ENCODE measurements at places on chromosomes 3 and 15. TPM values are rescaled to one million over a fixed set of nuclear protein-coding genes. Genes with fewer than 3 reads are reported as not detected.

- DNase-seq, result no peak
These were observed 25.0 kb upstream of the GP9 start for GRCh38 chr3:129035360-129036221.

The LIPH gene
- 0.27 TPM for polyA plus RNA-seq

DNA sequence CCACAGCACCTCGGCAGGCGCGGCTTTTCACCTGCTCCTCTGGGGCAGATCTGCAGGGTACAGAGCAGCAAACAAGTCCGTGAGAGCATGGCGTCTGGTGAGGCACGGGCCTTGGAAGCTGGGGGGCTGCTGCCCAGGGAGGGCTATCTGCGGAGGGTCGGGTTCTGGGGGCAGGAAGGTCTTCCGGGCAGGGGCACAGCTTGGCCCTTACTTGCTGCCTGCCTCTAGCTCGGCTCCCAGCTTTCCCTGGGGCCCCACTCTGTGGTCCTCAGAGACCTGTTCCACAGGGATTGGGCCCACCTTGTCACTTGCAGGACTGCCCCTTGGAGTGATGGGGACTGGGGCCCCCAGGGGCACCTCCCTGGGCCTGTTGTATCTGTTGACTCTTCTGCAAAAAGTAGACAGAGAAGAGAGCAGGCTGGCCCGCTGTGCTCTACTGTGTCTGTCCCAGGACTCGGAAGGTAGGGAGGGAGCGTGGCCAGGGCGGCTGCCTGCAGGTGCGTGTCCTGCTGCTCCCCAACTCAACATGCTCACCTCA, 84.1 kb downstream of the TBC1D2B start:
- DNase-seq, result no peak

The SERINC4 gene
- polyA plus RNA-seq, result 0.42 TPM

The SELENOS gene
- polyA plus RNA-seq, result 35.9 TPM

The SCAANT1 gene
- polyA plus RNA-seq, result 1.0 TPM

DNA sequence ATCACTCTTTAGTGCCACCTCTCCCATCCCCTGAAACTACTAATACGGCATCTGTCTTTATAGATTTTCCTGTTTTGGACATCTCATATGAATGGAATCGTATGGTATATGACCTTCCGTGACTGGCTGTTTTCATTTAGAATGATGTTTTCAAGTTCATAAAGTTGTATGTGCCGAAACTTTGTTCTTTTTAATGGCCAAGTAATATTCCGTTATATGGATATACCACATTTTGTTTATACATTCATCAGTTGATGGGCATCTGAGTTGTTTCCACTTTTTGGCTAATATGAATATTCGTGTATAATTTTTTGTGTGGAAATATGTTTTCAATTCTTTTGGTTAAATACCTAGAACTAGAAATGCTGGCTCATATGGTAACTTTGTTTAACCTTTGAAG, 49.5 kb downstream of the PIAS1 start:
- no peak for DNase-seq

The CCDC39 gene
- 2.7 TPM for polyA plus RNA-seq

- DNase-seq, result no peak
These were observed 98.0 kb upstream of the TLE3 start for GRCh38 chr15:70195587-70196305.

The KCNH8 gene
- polyA plus RNA-seq, result 0.10 TPM

All from forelimb muscle (tissue), 1 donor.